CD4-positive, alpha-beta T cell treated with Interferon gamma for 1 hour (primary cell): ENCODE measurements at places on chromosomes 12 and 14.
A peak's percentile ranks its signal among the peaks of the same experiment; 100 is the strongest.

DNA sequence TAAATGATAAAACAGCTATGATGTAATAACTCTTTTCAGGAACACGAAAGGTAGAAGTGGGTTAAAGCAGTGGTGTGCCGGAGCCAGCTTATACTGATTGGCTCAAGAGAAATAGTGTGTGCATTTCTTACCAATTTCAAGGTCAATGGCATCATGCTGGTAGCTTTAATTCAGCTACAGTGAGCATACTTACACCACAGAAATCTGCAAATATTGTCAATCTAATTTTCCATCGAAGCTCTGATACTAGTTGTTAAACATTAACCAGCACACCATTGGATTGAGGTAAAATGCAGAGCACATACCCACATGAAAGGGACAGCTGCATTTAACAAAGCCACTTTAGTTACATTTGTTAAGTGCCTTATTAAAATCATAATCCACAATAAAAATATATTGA lies 225.7 kb downstream of the KCNC2 start:
- DNase-seq, result no peak

- DNase-seq, result no peak
Measured at GRCh38 chr14:93480867-93481266, 50.1 kb downstream of the UNC79 start.

DNA sequence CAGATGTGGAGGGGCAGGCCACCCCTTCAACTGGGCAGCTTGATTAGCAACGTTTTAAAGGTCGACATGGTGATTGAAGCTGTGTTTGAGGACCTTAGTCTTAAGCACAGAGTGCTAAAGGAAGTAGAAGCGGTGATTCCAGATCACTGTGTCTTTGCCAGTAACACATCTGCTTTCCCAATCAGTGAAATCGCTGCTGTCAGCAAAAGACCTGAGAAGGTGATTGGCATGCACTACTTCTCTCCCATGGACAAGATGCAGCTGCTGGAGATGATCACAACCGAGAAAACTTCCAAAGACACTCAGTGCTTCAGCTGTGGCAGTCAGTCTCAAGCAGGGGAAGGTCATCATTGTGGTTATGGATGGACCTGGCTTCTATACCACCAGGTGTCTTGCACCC lies 23.9 kb upstream of the AICDA start:
- DNase-seq, result no peak

- DNase-seq, result peak; percentile 51
Measured at GRCh38 chr14:104689109-104689880, at the start of gene INF2. INF2 (plus strand) TSS chr14:104689618; CDS start chr14:104701366, 11,748 bp downstream.

GRCh38 chr14:36173161-36173560 lies 3.4 kb downstream of the PTCSC3 start:
- DNase-seq, result no peak

DNA sequence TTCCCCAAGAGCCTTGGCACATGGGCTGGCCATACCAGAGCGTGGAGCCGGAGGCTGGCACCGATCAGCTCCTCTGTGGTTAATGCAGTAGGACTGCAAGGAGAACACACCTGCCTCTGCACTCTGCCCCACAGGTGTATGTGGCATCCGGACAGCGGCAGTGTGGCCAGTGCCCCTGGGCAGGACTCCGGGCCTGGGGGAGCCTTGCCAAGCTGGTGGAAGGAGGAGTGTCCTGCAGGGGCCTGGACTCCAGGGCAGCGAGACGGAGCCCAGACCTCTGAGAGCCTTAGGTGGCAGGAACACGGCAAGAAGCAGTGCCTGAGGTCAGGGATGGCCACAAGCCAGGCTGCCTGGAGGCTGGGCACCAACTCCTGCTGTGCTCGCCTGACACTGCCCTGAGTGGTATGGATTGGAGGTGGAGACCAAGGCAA lies 5.3 kb upstream of the BEGAIN start:
- DNase-seq, result no peak

GRCh38 chr12:68406134-68406576 lies 74.0 kb upstream of the MDM1 start:
- peak; percentile 8 for DNase-seq

DNA sequence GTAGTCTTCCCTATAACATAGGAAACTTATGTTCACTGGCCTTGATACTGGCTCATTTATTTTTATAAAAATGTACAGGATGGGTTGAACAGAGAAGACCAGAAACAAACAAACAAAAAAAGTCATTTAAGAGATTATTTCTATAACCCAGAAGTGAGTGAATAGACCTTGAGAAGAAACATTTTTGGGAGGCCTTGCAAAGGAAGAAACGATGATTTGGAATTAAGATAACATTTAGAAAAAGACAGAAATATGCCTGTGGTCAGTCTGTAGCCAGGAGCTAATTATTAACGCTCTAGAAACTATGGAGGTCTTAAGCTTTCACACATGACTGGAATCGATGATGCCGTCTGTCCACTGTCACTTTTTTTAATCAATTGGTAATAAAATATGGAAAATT lies 264.0 kb downstream of the EGLN3 start:
- DNase-seq, result no peak

- peak; percentile 96 for DNase-seq
Measured at GRCh38 chr12:57088354-57089270, at the start of gene NAB2. NAB2 (plus strand) TSS chr12:57089114; CDS start chr12:57089272, 158 bp downstream.

DNA sequence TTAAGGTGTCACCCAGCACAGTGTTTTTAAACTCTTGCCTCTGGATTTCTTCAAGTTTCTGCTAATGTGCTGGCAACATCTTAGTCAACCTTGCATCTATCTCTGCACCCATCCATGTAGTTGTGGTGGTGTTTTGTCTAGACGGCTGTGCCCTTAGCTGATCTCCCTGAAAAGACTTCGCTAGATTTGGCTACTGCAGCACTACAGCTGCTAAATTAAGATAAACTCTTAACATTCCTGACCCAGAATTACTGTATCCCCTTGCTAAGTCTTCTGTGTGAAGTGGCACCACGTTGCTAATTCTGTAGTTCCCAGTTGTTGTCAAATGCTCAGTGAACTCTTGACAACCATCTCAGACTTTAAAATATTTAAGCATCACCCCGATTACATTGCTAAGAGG lies 66.8 kb downstream of the SRGAP1 start:
- no peak for DNase-seq

- peak; percentile 30 for DNase-seq
Measured at GRCh38 chr12:109777544-109777943, 55.7 kb downstream of the TRPV4 start.

- no peak for DNase-seq
Measured at GRCh38 chr12:80912901-80913770, 24.6 kb downstream of the LIN7A start.

DNA sequence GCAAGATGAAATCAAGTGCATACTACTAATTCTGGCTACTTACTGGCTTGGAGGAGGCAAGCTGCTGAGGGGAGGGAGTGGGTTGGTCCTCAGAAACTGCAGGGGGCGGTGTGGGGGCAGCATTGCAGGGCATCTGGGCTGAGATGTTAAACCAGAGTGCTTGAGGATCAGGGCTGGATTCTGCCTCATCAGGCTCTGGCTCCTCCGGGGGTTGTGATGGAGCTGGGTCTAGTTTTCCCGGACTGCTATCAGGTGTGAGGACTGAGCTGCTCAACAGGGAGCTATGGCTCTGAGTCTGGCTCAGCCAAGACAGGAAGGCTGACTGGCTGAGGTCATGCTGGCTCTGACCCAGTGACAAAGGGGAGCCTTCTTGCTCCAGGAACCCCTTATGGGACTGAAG lies 28.6 kb downstream of the BAZ2A start:
- DNase-seq, result no peak

GRCh38 chr12:60072911-60073310 lies 477.1 kb downstream of the SLC16A7 start:
- DNase-seq, result no peak

- DNase-seq, result no peak
Measured at GRCh38 chr12:28367326-28367725, 177.1 kb downstream of the CCDC91 start.

- DNase-seq, result no peak
Measured at GRCh38 chr12:64010069-64010686, 165.7 kb downstream of the SRGAP1 start.

DNA sequence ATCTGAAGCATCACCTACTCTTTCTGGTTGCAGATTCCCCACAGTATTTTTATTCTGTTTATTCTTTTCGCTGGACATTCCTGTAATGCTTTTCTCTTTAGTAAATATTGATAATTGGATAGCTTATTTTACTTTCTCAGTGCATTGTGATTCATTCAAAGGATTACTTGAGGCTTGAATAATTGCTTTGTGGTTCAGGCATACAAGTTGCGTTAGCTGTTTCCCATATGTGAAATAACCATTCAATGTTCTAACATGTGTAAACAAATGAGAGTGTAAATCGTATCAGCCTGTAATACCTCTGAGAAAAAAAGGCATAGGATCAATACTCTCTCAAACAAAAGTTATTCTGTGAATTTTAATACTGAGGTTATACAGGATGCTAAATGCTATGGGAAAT lies 1004.2 kb upstream of the SEL1L start:
- no peak for DNase-seq

DNA sequence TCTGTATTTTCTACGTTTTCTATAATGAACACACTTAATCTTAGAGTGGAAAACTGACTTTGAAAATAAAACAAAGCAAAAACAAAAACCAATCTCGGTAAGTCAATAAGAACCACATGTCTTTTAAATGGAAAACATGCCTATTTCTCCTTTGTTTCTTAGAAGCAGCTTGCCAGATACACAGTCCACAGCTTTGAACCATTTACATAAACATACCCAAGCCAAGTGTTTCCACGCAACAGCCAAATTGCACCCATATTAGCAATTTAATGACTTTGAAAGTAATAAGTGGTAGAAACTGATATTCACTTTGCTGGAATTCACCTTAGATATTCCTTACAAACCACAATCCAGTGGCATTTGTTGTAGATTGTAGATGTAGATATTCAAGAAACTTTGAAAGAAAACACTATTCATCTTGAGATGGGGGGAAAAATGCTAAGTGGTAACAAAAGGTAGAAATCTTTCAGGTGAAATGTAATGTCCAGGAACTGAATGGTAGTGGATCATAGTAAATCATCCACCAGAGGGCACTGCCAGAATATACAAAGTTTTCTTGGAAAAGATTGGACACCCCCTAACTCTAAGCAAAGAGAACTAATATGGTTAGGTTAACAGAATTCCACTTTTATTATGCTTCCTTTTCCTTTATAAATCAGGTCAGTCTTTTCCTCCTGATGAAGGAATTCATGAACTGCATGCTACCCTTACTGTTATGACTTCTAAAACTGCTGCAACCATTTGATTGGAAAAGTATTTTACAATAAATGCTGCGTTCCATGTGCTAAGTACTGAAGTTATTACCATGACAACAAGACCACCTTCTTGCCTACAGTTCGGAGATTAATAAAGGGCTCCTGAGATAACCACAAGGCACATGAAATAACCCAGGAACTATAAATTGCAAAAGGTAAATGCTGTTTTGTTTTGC lies 69.8 kb downstream of the RERG start:
- DNase-seq, result no peak

DNA sequence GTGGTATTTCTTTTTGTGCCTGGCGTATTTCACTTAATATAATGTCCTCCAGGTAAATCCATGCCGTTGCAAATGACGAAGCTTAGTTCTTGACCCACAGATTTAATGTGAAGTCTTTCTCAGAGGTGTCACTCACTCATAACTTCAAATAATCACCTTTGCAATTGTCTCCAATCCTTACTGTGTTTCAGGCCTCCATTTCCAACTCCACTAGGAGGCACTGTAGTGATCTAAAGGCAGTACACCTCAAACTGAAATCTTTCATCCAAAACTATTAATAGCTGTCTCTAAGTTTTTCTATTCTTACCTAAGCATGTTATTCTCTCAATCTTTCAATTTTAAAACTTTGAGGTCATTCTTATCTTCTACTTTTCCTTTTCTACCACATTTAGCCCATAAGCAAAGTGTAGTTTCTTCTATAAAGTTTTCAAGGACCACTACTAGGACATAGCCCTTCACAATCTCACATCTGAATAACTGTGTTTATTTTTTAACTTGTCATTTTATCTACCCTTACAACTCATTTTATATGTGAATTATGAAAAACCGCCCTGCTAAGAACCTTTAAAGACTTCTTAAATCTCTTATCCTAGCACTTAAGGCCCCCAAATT lies 25.5 kb upstream of the FBXO34 start:
- no peak for DNase-seq

GRCh38 chr12:61490526-61491498 lies 769.4 kb upstream of the USP15 start:
- no peak for DNase-seq

DNA sequence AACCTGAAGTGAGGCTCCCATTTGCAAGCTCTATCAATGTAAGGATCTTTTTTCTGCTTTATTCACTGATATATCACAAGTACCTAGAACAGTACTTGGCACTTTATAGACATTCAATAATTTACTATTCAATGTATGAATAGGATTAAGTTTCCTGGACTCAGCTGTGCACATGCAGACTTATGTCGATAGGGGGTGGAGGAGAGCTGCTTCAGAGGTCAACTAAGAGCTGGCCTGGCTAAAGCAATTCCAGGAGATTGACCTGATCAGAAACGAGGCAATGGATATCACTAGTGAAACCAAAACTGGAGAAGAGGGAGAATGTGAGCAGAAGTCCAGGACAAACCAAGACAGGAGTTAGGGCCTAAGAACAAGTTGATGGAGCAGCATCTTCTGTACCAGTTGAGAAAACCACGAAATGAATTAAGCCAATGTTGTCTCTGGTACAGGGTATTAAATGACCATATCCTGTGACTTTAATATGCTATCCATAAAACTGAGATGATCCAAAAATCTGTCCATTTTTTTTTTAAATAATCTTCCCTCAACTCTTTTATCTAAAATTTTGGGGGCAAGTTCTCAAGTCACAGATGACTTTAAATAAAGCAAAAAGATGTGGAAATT lies 169.2 kb downstream of the PIK3C2G start:
- no peak for DNase-seq

DNA sequence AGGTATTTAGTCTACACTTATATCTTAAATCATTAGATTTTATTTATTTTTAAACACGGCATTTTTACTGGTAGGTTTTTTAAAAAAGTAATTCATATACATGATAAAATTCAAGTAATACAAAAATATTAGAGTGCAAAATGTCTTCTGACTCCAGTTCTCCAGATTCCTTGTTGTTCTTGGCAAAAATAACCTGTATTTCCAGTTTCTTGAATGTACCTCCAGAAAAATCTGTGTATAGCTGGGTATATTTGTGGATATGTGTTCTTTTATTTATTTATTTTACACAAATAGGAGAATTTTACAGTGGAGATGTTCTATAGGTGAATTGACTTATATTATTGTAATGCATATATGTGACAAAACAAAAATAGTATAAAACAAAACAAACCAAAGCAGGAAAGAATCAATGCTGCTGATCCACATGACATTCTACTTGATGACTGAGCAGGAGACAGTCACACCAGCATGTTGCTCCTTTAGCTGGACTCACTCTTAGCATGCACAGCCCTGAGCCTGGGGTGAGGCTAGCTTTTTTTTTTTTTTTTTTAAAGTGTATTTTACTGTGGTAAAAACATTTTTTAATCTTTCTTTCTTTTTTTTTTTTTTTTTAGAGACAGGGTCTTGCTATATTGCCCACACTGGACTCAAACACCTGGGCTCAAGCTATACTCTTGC lies 42.2 kb upstream of the SLC38A2 start:
- DNase-seq, result no peak

GRCh38 chr12:6424008-6424347 lies 20.8 kb upstream of the CD27 start:
- DNase-seq, result no peak

GRCh38 chr14:59301354-59301753 lies 112.9 kb downstream of the DAAM1 start:
- peak; percentile 1 for DNase-seq
